Vagina (tissue), 2 donors: ENCODE measurements at places on chromosomes 5 and 9.

GRCh38 chr9:86253577-86253976, 5.9 kb downstream of the C9orf153 start:
- DNase-seq: no peak

- no peak for DNase-seq
These were observed 2.2 kb downstream of the UNC5A start for GRCh38 chr5:176812269-176813259.

DNA sequence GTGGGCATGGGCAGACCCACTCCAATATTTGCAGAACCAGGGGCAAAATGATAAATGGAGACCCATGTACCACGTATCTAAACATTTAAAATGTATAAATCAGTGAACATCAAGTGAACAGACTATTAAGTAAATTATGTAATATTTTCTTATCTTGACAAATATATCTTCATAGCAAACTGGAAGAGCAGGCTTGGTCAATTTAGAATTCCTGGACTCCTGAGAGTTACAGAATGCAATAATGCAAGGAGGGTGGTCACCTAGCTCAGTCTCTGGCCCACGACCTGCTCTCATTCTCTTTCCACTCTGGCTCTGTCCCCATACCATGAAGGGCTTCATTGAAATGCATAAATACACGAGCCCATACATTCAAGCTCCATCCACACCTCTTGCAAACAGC, 398.0 kb downstream of the ENC1 start:
- DNase-seq: no peak

DNA sequence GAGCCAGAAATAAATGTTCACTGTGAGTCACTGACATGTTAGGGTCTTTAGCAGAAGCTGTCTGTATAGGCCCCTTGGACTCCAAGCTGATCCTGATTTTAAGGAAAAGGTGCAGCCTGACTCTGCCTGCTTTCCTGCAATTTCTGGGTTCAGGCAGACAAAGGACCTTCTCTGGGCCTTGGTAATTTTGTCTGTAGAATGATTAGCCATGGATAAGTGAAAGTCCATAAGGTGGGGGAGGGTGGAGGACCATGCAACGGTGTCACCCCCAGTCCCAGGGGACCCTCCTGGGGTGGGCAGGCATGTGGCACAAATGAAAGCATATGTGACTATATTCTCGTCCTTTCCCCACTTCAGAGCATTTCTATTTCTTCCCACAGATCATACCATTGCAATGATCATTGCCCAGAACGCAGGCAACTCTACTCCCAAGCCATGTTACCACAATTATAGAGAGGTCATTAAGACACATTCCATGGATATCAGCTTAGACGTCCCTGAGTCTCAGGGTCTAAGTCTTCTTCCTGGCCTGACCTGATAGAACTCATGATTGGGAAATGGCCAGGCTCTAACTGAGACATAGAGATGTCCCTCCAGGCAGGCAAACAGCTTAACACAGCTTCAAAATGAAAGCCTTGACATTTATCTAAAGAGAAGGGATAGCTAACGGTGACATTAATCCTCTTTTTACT, 157.9 kb upstream of the ALDH1B1 start:
- no peak for DNase-seq

- no peak for DNase-seq
These were observed 115.5 kb upstream of the SPEF2 start for GRCh38 chr5:35502206-35502605.

GRCh38 chr5:91373006-91373405, 10.1 kb downstream of the ARRDC3 start:
- DNase-seq: no peak

DNA sequence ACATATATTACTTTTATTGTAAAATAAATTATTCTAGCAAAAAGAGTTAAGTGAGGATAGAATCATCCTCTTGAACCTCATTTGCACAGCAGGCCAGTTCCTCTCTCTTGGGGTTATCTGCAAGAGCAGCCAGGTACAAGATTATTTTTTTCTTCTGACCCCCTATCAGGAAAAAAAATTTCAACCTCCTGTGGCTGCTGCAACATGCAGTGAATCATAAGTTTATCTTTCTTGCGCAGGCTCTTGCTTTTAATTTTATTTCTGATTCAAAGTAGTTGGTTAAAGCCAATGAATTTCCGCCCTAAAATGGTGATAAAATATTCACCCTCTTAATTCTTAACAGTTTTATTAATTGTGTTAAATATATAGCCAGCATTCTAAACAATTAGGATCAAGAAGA, 69.7 kb upstream of the PPP3R2 start:
- DNase-seq: no peak
